Putamen (tissue), 1 donor: ENCODE measurements at places on chromosomes 2 and 18.
A peak's percentile ranks its signal among the peaks of the same experiment; 100 is the strongest.

- DNase-seq, result no peak
Measured at GRCh38 chr2:55134316-55134706, 84.1 kb upstream of the RTN4 start.

GRCh38 chr2:240324312-240325015 is 111.0 kb upstream of the GPC1 start:
- DNase-seq, result no peak

- DNase-seq, result peak; percentile 89
Measured at GRCh38 chr18:24397694-24398368, at the start of gene OSBPL1A. TSS of gene OSBPL1A (minus strand) at chr18:24397824. CDS start at chr18:24377533, 20,291 bp downstream.

DNA sequence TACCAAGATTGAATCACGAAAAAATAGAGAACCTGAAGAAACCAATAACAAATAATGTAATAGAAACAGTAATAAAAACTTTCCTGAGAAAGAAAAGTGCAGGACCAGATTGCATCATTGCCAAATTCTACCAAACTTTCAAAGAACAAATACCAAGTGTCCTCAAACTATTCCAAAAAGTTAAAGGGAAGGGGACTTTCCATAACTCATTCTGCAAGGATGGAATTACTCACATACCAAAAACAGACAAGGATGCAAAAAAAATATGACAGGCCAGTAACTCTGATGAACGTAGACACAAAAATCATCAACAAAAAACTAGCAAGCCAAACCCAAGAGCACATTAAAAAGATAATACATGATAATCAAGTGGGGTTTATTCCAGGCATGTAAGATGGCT is 172.3 kb upstream of the SLC35G4 start:
- no peak for DNase-seq

DNA sequence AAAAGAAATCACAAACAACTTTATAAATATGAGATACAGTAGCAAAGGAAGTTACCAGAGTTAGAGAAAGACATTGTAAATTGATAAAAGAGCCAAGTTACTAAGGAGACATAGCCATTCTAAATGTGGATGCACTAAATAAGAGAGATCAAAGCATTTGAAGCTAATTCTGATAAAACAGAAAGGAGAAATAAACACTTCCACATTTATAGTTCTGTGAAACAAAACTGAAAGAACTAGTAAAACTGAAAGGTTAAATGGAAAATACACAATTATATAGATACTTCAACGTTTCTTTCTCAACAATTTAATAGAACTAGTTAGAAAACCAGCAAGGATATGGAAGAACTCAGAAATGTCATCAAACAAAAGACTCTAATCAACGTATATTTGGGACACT is 309.0 kb upstream of the CDH2 start:
- no peak for DNase-seq

DNA sequence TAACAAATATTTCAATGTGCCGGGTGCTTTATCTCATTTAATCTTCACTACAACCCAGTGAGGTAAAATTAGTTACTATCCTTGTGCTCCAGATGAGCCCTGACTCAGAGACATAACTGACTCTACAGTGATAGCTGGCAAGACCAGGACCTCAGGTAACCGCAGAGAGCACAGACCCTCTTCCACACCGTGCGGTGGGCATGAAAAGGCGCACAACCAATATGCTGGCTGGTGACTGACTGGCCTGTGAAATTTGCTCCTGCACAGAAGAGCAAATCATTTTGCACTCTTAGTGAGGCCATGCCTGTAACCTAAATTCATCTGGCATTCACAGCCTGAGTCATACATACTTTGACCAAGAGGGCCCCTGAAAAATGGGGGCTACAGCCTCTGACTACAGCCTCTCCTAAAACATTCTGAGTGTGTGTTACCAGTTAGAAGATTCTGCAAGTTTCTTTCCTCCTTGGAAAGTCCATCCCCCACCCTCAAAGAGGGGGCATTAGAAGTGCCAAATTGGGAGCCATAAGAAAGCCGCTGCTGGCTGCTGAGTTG is 22.4 kb upstream of the MSGN1 start:
- no peak for DNase-seq

DNA sequence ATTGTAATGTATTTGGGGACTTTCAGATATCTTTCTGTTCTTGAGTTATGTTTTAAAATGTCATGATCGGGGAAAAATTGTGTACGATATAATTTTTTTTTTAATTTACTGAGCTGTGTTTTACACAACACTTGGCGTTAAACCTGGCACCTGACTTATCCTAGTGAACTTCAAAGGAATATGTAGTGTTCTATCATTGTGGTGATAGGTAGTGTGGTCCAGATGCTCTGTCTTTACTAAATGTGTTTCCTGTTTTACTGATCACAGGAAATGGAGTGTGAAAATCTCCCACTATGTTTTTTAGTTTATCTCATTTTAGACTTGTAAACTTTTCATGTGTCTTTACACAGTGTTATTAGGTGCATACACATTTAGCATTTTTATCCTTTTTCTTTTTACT is 98.0 kb downstream of the SLC5A7 start:
- DNase-seq, result no peak

DNA sequence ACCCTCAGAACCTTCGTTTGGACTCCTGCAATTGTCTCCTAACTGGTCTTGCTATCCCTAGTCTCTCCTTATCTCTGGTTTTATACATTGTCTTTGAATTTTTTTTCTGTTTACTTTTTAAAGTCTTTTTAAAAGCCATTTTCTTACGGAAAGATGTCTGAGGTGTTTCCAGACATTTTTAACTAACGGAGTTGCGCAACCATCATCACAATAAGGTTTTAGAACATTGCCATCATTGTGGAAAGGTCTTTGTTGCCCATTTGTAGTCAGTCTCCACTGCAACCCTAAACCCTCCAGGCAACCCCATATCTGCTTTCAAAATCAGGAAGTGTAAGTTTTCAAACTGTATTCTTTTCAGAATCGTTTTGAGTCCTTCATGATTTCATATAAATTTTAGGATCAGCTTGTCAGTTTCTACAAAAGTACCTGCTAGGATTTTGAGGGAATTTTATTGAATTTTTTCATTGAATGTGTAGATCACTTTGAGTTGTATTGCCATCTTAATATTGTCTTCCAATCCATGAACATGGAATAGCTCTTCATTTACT is 46.3 kb downstream of the ANKRD12 start:
- DNase-seq, result no peak

- no peak for DNase-seq
Measured at GRCh38 chr2:150062416-150062815, 425.1 kb downstream of the RND3 start.

- DNase-seq, result no peak
Measured at GRCh38 chr2:59390581-59390980, 1149.5 kb upstream of the FANCL start.

DNA sequence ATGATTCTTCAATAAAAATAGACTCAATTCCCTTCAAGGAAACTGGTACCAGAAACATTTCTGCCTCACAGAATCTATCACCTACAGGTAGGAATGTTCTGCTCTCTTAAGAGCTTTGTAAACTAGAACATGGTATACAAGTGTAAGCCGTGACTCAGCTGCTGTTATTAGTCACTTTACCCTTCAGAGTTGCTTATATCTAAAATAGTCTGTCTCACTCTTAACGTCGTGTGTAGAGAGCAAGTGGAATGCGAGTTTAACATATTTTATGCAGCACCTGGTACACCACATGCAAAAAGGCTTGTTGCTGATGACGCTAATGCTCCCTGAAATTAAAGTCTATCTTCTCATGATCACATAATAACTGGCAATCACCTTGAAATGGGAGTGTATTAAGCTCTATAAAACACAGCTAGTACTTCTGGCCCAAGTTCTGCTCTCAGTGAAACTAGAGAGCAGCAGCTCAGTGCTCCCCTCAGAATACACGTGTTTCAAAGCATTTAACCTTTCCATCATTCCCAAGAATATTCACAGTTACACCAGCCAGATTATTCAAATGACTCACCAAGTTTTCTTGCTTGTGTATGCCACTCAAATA is 420.0 kb downstream of the ZEB2 start:
- peak; percentile 4 for DNase-seq

- peak; percentile 47 for DNase-seq
Measured at GRCh38 chr18:10270151-10270571, 184.3 kb upstream of the APCDD1 start.

DNA sequence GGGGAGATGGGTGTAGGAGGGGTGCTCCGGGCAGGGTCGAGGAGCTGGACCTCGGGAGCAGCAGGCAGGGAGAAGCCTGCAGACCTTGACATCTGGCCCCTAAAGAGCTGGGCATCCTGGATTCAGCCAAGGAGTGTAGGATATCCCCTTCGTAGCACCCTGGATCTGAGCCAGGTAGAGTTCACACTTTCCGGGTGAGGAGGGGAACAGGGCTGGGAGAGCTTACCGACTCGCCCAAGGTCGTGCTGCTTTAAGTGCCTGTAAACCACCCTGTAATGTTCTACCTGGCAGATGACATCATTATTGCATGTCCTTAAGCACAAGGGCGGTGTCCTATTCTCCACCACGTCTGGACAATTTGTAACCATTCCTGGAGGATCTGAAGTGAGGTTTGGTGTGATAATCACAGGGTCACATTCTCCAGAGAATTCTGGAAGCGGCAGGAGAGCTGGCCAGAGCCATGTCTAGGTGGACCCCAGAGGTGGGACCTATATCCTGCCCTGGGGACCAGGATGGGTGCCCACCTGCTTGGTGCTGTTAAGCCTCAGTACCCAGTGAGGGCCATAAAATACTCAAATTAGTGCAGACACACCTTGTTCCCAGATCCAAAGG is 14.6 kb downstream of the ITM2C start:
- no peak for DNase-seq

- no peak for DNase-seq
Measured at GRCh38 chr2:178506949-178507348, 26.7 kb downstream of the PLEKHA3 start.

- no peak for DNase-seq
Measured at GRCh38 chr2:226716126-226716525, 83.5 kb downstream of the IRS1 start.

DNA sequence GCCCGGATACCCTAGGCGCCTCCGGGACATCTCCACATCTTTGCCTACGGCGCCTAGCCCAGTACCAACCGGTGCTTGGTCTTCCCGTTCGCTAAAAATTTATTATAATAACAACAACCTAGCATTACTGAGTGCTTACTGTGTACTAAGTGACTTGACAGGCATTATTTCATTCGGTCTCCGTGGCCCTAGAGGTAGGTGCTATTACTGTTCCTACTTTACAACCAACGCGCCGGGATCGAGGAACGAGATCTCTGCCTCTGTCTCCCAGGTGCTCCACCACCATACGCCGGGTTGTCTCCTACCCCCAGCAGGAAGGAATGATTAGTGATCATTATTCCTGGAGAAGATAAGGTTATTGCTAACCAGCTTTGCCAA is 657 bp upstream of the BIN1 start:
- DNase-seq, result no peak

DNA sequence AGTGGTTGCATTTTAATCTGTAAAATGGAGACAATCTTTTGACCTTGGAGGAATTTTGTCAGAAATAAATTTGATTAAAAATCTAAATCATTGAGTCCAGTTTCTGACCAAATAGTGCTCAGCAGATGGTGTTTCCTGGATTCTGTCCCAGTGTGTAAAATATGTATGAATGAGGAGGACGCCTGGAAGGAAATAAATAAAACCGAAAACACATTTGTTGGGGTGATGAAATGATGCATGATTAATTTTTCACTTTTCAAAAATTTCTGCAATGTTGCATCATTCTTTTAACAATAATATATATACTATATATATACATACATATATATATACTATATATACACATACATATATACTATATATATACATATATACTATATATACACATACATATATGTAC is 261.1 kb upstream of the TRIB2 start:
- no peak for DNase-seq

GRCh38 chr2:221546505-221547225 is 25.4 kb downstream of the EPHA4 start:
- DNase-seq, result no peak

DNA sequence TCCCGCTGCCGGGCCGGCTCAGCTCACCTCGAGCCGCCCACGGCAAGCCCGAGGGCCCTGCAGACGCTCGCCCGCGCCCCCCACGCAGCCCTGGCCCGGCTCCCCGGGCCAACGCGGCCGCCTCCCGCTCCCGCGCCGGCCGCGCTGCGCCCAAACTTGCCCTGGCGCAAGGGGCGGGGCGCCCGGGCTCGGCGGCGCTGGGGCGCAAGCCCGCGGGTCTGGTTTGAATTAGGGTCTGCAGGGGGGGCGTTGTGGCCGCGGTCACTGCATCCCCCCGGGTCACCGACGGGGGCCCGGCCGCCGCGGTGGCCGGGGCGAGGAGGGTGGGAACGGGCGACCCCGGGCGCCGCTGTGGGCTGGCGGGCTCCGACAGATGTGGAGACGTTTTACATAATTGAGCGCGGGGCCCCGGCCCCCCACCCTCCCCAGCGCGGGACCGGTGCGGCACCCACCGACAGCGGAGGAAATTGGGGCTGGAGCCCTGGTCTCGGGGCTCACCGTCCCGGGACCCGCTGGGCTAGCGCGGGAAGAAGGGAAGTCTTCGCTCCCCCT is 690 bp downstream of the SDC1 start:
- DNase-seq, result no peak

DNA sequence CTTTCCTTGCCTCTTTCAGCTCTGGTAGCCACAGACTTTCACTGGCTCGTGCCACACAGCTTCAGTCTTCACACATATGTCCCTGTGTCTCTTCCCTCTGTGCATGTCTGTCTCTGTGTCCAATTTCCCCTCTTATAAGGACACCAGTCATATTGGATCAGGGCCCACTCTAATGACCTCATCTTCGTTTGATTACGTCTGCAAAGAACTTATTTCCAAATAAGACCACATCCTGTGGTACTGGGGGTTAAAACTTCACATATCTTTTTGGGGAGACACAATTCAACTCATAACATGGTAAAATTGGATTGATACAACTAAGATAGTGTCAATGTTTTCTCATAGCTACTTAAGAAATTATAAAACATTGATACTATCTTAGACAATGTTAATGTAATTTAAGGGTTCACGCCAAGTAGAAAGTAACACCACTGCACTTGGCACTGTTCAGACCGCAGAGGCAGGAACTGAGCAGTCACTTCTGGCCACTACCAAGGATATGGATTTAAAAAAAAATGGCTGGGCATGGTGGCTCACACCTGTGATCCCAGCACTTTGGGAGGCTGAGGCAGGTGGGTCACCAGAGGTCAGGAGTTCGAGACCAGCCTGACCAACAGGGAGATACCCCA is 119.6 kb upstream of the EPAS1 start:
- DNase-seq, result no peak

DNA sequence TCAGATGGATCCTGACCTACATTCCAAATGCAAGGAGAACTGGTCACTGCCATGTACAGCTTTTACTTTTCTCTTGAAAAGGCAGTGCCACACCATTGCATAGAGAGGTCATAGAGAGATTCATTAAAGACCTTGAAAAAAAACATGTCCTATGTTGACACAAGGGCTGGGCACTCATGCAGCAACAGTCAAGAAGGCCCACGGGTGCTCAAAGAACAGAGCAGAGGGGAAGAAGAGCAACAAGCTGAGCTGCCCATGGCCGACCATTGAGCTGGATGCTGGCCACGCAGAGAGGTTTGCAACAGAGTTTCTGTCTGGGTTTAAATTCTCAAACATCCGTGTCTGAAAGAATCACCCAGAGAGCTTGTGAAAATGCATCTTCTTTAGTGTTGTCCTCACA is 99.1 kb downstream of the ADD2 start:
- DNase-seq, result no peak

GRCh38 chr2:101704046-101704466 is 6.5 kb downstream of the MAP4K4 start:
- no peak for DNase-seq
